Stimulated activated CD8-positive, alpha-beta memory T cell treated with anti-CD3 and anti-CD28 coated beads, Interleukin-15, amount 100 ng/mL, for 1 hour (primary cell): ENCODE measurements at places on chromosomes 1 and 21.

- DNase-seq, result no peak
These were observed 18.0 kb downstream of the ZMYM1 start for GRCh38 chr1:35097224-35097623.

- DNase-seq, result no peak
These were observed 53.0 kb downstream of the VANGL1 start for GRCh38 chr1:115694805-115695204.

DNA sequence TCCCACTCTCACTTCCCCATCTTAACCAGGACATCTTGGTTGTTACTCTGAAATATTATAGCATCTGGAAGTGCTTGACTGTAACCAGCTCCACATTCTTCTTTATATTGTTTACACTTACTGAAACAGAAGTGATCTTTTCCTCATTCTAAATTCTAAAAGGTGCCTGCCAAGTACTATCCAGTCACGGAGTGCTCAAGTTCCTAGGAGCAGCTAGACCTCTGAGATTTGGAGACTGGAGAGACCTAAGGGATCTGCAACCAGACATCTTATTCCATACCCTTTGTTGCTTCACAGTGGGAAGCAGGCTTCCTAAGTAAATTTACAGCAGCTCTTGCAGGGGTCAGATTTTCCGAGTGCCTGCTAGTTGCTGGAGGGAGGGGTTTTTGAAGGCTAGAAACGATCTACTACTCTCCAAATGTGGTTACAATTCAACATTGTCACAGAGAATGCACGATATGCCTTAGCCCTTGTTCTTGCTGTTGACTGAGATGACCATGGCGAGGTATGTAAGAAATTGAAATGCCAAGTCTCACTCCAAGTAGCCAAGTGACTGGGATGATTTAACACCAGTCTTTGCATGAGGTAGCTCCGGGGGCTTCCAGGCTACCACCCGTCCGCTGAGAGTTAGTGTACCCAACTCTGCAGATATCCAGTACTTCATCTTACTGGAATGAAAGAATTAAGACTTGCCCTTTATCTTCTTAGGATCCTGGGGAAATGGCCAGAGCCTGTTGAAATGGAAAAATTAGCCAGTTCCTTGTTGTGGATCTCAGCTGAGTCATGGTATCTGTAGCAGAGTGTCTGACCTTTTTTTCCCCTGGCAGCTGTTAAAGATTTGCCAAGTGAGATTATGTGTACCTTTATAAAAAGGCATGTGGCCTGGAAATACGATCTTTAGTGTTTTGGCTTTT lies 150.8 kb downstream of the MAST2 start:
- DNase-seq, result no peak

- DNase-seq, result no peak
These were observed 5.9 kb upstream of the PLEKHG5 start for GRCh38 chr1:6497215-6497866.

DNA sequence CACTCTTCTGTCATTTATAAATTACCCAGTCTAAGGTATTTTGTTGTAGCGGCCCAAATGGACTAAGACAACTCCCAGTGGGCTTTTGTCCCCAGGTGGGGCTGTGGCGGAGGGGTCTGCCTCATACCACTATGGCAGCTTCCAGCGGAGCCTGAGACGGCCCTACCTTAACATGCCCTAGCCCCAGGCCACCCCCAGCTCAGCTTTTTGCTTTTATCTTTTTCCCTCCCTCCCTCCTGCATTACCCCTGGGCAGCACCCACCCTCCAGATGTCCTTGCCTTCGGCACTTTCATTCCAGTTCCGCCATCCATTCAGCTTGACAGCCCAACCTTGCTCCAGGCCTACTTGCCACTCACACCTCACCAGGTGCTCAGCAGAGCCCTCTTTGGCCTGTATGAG lies 307.3 kb downstream of the PTPRU start:
- no peak for DNase-seq

GRCh38 chr1:70497152-70497551 lies 86.1 kb downstream of the CTH start:
- no peak for DNase-seq

GRCh38 chr1:17920881-17921640 lies 165.9 kb downstream of the ACTL8 start:
- DNase-seq, result no peak

DNA sequence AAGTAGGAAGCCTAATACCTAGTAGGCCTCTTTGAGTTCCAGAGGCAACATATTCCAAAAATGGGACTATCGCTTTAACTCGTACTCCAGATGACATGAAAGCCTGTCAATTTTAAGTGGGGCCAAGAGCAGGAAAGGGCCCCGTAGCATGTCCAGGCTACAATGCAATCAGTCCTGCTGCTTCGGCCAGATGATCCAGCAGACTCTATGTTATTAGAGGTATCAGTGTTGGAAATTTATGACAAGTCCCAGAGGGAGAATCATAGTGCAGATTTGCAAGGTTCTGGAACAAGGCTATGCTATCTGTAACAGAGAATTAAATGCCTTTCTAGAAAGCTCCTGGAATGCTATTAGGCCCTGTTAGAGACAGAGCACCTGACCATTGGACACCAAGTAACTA lies 56.7 kb upstream of the SRP9 start:
- no peak for DNase-seq

DNA sequence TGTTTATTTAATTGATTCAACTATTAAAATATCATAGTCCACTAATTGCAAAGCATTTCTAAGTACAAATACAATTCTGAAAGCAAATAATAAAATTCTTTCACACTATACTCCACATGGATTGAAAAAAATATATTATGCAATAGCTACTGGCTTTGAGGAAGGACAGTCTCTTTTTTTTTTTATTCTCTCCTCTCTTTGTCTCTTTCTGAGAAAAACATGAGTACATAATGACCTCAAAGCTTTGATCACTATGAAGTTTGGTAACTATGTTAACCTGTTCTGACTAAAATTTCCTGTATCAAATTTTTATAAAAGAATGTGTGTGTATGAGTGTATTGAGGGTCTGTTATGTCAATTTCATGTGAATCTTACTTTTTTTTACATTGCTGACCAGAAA lies 96.2 kb downstream of the RGS2 start:
- DNase-seq, result no peak

DNA sequence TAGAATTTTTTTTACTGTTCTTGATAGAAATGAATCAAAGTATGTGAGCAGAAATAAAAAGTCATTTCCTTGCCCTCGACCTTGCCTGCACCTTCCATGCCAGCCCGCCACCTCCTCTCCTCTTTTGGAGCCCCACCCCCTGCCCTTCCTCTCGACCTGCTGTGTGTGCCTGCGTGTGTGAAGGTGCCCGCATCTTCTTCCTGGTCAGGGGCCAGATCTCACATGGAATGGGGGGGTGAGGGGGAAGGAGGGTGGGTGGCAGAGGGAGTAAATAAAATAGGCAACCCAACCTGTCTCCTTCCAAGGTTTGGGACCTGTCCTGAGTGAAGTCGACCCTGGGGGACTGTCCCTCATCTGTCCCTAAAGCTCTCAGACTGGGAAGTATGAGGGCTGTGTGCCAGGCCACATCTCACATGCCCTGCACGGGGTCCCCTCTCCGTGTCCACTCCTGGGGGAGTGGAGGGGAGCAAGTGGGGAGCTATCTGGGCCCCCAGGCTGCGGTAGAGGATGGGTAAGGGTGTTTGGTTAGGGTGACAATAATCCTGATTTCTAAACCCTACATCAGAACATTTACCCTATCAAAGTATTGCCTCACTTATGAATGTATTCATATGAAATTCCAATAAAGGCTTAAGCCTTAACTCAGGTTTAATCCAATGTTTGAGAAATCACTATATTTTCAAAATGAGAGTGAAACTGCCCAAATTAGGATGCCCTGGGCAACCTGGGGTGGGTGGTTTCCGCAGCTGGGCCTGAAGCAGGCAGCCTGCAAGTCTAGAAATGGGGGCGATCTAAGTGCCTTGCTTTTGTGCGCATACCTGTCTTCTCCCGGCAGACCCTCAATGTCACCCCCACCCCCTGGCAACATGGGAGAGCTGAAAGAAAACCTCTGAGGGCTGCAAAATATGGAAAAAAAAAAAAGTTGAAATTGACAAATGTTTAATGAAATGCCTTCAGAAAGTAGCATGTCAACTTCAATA lies 15.4 kb downstream of the AMPD2 start:
- no peak for DNase-seq

DNA sequence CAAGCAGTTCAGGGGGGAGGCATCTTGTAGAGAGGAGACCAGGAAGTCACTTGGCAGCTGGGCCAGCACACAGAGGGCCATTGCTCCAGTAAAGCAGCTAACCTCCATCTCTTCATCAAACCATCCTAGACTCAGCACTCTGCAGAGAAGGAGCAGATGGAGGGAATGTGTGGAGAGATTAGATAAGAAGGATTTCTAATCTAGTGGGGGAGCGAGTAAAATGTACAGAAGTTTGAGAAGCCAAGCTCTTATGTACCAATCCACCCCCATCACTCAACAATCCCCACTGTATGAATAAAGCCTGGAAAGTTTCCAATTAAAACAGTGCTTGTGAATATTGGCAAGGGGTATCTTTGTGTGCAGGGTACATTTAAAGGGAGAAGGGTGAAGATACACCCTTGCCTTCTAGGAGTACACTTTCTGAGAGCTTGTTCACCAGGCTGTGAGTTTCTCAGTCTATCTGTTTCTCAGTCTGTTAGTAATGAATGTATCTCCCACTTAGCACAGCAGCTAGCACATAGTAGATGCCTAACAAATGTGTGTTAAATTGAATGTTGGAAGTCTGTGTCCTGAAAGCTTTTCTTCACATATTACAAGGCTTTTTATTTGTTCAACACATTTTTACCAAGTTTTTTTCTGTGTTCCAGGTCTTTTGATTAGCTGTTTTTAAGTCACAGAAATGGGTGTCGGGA lies 142.7 kb upstream of the UBE2U start:
- no peak for DNase-seq

GRCh38 chr1:115088871-115089419 lies 358 bp downstream of the TSPAN2 start:
- DNase-seq, result no peak

GRCh38 chr1:95475686-95476457 lies 241.9 kb downstream of the RWDD3 start:
- DNase-seq, result no peak

GRCh38 chr1:107588321-107588720 lies 376.7 kb downstream of the VAV3 start:
- no peak for DNase-seq

- no peak for DNase-seq
These were observed 8.6 kb downstream of the LAMC2 start for GRCh38 chr1:183194527-183195141.
